ENCODE measurements at places on chromosomes 1 and 21. TPM values are rescaled to one million over a fixed set of nuclear protein-coding genes. Genes with fewer than 3 reads are reported as not detected.

DNA sequence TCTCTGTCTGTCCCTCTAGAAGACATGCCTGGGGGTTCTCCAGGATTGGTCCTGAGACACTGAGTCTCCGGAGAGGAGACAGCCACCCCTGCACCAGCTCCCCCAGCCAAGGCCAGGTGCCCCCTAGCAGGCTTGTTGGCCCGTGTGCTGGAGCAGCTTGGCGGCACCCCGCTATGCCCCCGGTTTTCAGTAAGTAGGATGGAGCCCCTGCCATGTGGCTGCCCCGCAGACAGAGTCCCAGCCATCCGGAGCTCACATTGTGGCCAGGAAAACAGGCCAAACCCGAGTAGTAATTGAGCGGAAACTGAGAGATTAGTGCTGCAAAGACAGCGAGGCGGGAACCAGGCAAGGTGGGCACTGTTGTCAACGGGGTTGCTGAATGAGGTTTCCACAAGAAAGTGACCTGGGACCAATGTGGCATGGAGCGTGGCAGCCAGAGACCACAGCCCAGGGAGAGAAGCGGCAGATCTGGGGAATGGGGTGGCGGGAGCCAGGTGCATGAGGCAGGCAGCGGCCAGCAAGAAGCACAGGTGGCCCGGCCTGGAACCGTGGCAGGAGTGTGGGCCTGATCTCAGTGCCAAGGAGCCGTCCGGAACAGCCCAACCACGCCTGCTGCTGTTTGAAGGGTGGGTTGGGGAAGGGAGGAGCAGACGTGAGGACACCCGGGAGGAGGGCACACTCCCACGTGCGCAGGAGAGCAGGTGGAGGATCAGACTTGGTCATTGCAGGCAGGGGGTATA lies 137.4 kb upstream of the VAMP3 start:
- H3K4me1 ChIP-seq = no peaks in the 10 kb centered on the region
- no peaks in the 10 kb centered on the region for H3K36me3 ChIP-seq
- H3K27ac ChIP-seq = no peak overlapping the region
- H3K27me3 ChIP-seq = peaks cover 5% of the 10 kb centered on the region

- H3K4me1 ChIP-seq = no peaks in the 10 kb centered on the region
- H3K27ac ChIP-seq = no peak overlapping the region
- H3K36me3 ChIP-seq = no peaks in the 10 kb centered on the region
- no peaks in the 10 kb centered on the region for H3K27me3 ChIP-seq
Observed at GRCh38 chr1:100581096-100581705, 43.3 kb downstream of the GPR88 start.

DNA sequence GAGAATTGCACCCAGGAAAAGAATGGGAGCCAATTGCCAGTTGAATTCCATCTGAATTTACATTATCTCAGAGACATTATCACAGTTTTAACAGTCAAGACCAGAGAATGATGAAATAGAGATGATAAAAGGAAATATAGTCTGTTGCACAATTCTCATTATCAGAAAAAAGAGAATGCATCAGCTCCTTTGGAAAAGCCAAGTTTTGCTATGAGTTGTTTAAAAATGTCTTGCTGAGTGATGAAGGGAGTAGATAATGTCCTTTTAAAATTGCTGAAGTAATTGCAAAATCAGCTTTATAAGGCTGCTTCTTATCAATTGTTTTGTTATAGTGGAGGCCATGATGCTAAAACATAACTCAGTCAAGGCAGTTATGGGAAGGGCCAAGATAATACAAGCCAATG lies 37.9 kb upstream of the EEIG2 start:
- H3K36me3 ChIP-seq = no peaks in the 10 kb centered on the region
- H3K27me3 ChIP-seq = no peaks in the 10 kb centered on the region
- H3K4me3 ChIP-seq = no peak overlapping the region
- no peaks in the 10 kb centered on the region for H3K4me1 ChIP-seq
- H3K27ac ChIP-seq = no peak overlapping the region

GRCh38 chr1:35894183-35894582 lies 11.2 kb downstream of the AGO1 start:
- H3K27ac ChIP-seq = no peak overlapping the region
- DNase-seq = no peak
- H3K36me3 ChIP-seq = peaks cover 6% of the 10 kb centered on the region
- H3K4me3 ChIP-seq = no peak overlapping the region
- no peaks in the 10 kb centered on the region for H3K4me1 ChIP-seq

- no peaks in the 10 kb centered on the region for H3K27me3 ChIP-seq
- H3K27ac ChIP-seq = peak overlapping the region; percentile 43
- no peaks in the 10 kb centered on the region for H3K36me3 ChIP-seq
Observed at GRCh38 chr21:46127239-46128105, 27.9 kb downstream of the FTCD start.

DNA sequence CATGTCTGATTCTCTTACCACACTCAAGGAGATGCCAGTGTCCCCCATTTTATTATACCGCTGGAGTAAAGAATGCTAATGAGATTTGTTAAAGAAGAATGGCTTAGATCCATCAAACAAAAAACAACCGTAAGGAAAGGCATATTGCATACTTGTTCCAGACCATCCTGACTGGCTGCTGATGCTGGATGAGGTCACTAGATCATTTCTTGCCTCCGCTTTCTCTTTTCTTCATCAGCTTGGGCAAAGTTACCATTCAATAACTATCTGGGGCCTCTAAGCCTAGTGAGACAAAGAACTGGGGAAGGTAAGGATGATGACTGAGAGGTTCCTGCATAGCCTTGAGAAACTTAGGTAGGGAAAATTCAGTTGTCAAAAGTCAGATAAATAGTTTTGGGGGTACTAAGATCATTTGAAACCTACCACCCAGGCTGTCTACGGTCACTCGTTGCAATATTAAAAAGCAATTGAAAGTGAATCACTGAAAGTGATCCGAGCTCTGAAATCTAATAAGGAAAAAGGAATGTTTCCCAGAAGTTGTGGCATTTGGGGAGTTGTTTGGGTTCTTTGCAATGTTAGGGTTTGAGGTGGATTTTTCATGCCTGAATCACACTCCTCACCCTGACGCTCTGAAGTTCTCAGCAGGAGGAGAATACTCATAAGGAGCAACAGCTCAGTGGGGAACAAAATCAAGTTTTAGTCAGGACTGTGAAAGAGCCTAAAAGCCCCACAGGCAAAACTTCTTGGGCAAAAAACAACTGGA lies 176.8 kb downstream of the HHIPL2 start:
- no peak for DNase-seq
- H3K4me3 ChIP-seq = no peak overlapping the region
- no peak overlapping the region for H3K27ac ChIP-seq
- no peaks in the 10 kb centered on the region for H3K36me3 ChIP-seq
- H3K4me1 ChIP-seq = no peaks in the 10 kb centered on the region

- no peak overlapping the region for H3K4me3 ChIP-seq
- DNase-seq = no peak
- H3K4me1 ChIP-seq = no peaks in the 10 kb centered on the region
- H3K27me3 ChIP-seq = no peaks in the 10 kb centered on the region
- H3K36me3 ChIP-seq = no peaks in the 10 kb centered on the region
Observed at GRCh38 chr21:31862078-31862477, 10.7 kb upstream of the HUNK start.

DNA sequence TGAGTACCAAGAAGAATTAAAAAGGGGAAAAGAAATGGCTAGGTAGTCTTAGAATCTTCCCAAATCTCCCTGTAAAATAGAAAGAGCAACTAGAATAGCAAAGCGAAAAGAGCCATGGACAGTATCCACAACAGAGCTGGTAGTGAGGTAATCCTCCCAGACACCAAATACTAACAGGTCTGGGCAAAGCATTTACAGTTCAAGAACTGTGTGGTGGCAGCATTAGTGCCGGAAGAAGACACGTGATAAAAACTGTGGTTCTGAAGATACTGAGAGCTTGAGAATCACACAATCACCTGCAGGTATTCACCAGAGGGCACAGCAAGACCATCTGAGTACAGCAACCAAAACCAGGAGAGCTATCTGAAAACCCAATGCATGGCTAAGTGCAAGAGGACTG lies 31.8 kb upstream of the OLIG2 start:
- H3K4me1 ChIP-seq = no peaks in the 10 kb centered on the region
- DNase-seq = no peak
- H3K27me3 ChIP-seq = no peaks in the 10 kb centered on the region
- H3K27ac ChIP-seq = no peak overlapping the region
- H3K36me3 ChIP-seq = no peaks in the 10 kb centered on the region
- H3K4me3 ChIP-seq = no peak overlapping the region

DNA sequence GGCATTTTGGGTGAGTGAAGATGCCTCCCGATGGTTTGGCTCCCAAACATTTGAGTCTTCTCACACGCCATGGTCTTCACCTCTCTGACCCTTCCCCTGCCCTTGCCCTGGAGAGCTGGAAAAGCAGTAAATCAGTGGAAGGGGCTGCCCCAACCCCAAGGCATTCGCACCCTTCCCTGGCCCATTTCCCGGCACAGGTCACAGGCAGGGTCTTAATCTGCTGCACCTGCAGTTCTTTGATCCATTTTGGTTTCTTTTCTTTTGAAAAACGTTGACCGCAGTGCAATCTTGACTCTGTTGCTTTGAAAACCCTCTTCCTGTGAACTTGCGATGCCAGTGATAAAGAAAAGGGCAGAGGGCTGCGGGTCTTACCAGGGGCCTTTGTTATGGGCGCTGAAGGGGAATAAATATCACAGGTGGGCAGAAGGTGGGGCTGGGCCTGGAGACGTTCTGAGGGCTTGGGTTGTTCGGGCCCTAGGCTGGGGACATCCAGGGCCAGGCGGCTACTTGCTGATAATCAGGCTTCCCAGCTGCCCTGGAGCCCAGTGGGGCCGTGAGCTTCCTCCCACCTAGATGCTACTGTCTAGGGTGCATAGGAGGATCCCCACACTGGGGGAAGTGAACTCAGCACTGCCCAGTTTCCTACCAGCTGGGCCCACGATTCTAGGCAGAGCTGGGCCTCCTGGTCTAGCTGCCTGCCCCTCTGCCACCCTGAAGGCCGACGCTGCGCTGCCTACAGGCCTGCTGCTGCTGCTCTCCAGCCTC lies 38.6 kb upstream of the EPS8L3 start:
- H3K4me1 ChIP-seq = peaks cover 5% of the 10 kb centered on the region
- no peak for DNase-seq
- no peak overlapping the region for H3K27ac ChIP-seq
- no peaks in the 10 kb centered on the region for H3K27me3 ChIP-seq

DNA sequence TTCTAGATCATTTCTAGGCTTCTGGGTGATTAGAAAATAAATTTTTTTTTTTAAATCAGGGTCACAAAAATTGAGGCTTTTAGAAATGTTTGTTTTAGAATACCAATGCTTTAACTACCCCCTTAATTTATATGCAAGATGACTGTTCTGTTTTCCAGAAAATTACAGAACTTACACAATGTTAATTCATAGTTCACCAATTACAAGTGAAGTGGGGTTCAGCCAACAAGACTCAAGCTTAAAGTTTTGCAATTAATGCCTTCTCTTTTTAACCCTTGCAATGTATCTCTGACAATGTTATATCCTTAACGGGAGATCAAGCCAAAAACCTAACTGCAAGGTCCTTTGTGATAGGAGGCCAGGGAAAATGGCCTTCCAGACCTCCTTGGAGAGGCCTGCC lies 5.6 kb downstream of the PRELP start:
- DNase-seq = no peak
- peaks cover 19% of the 10 kb centered on the region for H3K4me1 ChIP-seq
- H3K36me3 ChIP-seq = no peaks in the 10 kb centered on the region
- peak overlapping the region; percentile 93 for H3K27ac ChIP-seq
- peak overlapping the region; percentile 57 for H3K4me3 ChIP-seq

DNA sequence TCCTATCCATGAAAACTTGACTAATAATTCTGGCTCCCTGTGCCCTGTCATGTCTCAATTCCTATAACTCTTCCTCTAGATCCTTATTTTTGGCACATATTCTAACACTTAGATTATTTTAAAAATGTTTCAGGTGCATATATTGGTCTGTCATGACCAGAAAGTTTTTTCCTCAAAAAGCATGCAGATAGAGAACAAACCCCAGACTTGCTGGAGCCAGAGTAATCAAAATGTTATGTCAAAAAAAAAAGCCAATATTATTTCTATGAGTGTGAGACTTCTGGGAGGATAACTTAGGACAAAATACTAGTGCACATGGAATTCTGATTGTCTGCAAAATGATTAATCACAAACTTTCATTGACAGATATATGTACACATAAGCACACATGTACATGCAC lies 135.1 kb upstream of the MROH9 start:
- no peaks in the 10 kb centered on the region for H3K36me3 ChIP-seq
- no peak overlapping the region for H3K4me3 ChIP-seq
- no peaks in the 10 kb centered on the region for H3K27me3 ChIP-seq
- DNase-seq = no peak
- no peak overlapping the region for H3K27ac ChIP-seq

- H3K36me3 ChIP-seq = no peaks in the 10 kb centered on the region
- H3K4me3 ChIP-seq = peak overlapping the region; percentile 5
- peak; percentile 88 for DNase-seq
- no peak overlapping the region for H3K27ac ChIP-seq
- H3K27me3 ChIP-seq = peaks cover 6% of the 10 kb centered on the region
- H3K4me1 ChIP-seq = no peaks in the 10 kb centered on the region
Observed at GRCh38 chr21:38733972-38734546, 71.7 kb upstream of the ETS2 start.

GRCh38 chr1:46352363-46352762 lies 11.8 kb downstream of the NSUN4 start:
- no peaks in the 10 kb centered on the region for H3K4me1 ChIP-seq
- H3K27me3 ChIP-seq = no peaks in the 10 kb centered on the region
- no peak overlapping the region for H3K4me3 ChIP-seq
- DNase-seq = no peak
- peaks cover 5% of the 10 kb centered on the region for H3K36me3 ChIP-seq

GRCh38 chr1:102821707-102822106 lies 286.6 kb downstream of the COL11A1 start:
- no peaks in the 10 kb centered on the region for H3K4me1 ChIP-seq
- no peak for DNase-seq
- H3K36me3 ChIP-seq = no peaks in the 10 kb centered on the region
- no peak overlapping the region for H3K4me3 ChIP-seq
- H3K27ac ChIP-seq = no peak overlapping the region
- H3K27me3 ChIP-seq = no peaks in the 10 kb centered on the region

- no peaks in the 10 kb centered on the region for H3K36me3 ChIP-seq
- peaks cover 4% of the 10 kb centered on the region for H3K4me1 ChIP-seq
- no peaks in the 10 kb centered on the region for H3K27me3 ChIP-seq
- DNase-seq = peak; percentile 35
Observed at GRCh38 chr1:201766131-201766866, 62.7 kb upstream of the IPO9 start.

The LAMTOR5 gene
- 102 TPM for total RNA-seq

The ERI3 gene
- total RNA-seq = 41.1 TPM

The MROH9 gene
- not detected for total RNA-seq

The CLCA4 gene
- total RNA-seq = 0.16 TPM

The ATP8B2 gene
- 61.3 TPM for total RNA-seq

The HSD11B1 gene
- total RNA-seq = 7.5 TPM

The COP1 gene
- 68.1 TPM for total RNA-seq

The SH2D2A gene
- 4.6 TPM for total RNA-seq

The NHLH1 gene
- total RNA-seq = 0.15 TPM

The DCST2 gene
- total RNA-seq = 3.3 TPM

Data from breast epithelium (tissue), 4 donors.